ENCODE measurements at places on chromosomes 4 and X.

- H3K36me3 ChIP-seq: no peaks in the 10 kb centered on the region
- H3K27ac ChIP-seq: no peak overlapping the region
- peaks cover 2% of the 10 kb centered on the region for H3K4me1 ChIP-seq
- DNase-seq: no peak
- H3K27me3 ChIP-seq: no peaks in the 10 kb centered on the region
These were observed 13.2 kb downstream of the FRMD7 start for GRCh38 chrX:132114607-132115006.

DNA sequence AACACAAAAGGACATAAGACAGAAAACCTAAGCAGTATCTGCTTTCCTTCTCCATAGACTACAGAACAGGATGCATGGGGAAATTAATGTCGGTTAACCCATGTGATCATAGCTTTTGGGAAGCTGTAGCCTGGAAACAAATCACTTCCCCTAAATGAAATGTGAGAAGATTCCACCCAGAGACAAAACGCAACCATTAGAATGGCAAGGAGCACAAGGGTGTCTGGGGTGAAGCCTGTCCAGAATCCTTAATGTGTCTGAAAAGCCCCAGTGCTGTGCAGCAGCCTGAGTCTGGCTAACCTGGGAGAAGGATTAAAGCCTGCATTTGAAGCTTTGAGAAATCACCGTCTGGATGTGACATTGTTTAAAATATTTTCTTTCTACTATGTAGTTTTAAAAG is 213.3 kb downstream of the ANKRD50 start:
- no peaks in the 10 kb centered on the region for H3K36me3 ChIP-seq
- H3K4me1 ChIP-seq: no peaks in the 10 kb centered on the region
- no peaks in the 10 kb centered on the region for H3K27me3 ChIP-seq
- DNase-seq: no peak
- H3K4me3 ChIP-seq: no peak overlapping the region
- no peak overlapping the region for H3K27ac ChIP-seq

GRCh38 chr4:80229128-80229527 is 31.8 kb downstream of the PRDM8 start:
- peaks cover 38% of the 10 kb centered on the region for H3K27me3 ChIP-seq
- DNase-seq: no peak
- peaks cover 6% of the 10 kb centered on the region for H3K4me1 ChIP-seq

DNA sequence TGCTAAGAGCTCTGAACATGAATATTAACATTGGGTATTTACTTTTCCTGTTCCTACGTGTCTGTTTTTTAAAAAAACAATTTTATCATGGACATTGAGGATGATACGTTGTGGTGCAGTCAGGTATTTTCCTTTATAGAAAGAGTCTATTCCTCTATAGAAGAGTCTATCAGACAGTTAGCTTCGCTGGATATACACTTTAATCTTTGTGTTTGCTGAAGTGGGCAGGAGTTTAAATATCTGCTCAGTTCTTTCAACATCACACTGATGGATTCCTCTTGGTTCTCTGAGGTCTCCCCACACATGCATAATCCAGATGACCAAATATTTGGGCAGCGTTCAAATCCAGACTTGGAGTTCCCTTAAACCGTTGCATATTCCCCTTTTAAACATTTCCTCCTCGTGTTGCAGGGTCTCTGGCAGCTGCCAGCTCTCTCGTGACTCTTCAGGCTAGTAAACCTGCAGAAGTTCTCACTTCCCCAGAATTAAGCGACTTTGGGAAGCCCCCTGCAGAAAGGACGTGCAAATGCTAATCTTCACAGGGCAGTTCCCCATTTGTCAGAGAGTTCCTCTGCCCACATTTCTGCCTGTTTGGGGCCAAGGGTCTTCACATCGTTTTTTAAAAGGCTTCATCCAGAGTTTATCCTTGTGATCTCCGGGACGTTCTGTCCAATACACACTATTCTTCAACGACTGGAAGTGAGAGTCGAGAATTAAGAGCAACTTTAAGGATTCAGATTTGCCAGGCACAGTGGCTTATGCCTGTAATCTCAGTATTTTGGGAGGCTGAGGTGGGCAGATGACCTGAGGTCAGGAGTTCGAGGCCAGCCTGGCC is 20.5 kb upstream of the DHRSX start:
- H3K27ac ChIP-seq: no peak overlapping the region
- H3K4me1 ChIP-seq: peaks cover 2% of the 10 kb centered on the region
- H3K4me3 ChIP-seq: no peak overlapping the region
- H3K36me3 ChIP-seq: no peaks in the 10 kb centered on the region
- no peak for DNase-seq
- H3K27me3 ChIP-seq: peaks cover 2% of the 10 kb centered on the region

DNA sequence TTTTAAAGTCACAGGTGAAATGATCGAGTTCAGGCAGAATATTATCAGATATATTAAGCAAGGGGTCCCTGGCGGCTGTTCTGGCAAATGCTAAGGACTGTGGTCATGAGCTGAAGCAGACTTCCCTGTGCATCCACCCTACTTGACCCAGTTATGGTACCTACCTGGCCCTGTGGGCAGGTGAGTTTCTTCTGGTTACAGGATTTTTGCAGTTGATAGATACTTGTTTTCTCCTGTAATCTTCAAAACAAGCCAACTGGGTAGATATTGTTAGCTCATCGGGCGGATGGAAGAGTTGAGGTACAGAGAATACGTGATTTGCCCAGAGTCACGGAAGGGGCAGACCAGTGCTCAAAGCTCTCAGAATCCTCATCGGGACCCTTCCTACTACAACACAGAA is 18.5 kb upstream of the PROM1 start:
- no peaks in the 10 kb centered on the region for H3K4me1 ChIP-seq
- no peak overlapping the region for H3K27ac ChIP-seq
